RWPE2 (cell line): ENCODE measurements at places on chromosomes 5 and 9.

- DNase-seq, result no peak
Measured at GRCh38 chr9:134440636-134441226, 114.5 kb downstream of the RXRA start.

DNA sequence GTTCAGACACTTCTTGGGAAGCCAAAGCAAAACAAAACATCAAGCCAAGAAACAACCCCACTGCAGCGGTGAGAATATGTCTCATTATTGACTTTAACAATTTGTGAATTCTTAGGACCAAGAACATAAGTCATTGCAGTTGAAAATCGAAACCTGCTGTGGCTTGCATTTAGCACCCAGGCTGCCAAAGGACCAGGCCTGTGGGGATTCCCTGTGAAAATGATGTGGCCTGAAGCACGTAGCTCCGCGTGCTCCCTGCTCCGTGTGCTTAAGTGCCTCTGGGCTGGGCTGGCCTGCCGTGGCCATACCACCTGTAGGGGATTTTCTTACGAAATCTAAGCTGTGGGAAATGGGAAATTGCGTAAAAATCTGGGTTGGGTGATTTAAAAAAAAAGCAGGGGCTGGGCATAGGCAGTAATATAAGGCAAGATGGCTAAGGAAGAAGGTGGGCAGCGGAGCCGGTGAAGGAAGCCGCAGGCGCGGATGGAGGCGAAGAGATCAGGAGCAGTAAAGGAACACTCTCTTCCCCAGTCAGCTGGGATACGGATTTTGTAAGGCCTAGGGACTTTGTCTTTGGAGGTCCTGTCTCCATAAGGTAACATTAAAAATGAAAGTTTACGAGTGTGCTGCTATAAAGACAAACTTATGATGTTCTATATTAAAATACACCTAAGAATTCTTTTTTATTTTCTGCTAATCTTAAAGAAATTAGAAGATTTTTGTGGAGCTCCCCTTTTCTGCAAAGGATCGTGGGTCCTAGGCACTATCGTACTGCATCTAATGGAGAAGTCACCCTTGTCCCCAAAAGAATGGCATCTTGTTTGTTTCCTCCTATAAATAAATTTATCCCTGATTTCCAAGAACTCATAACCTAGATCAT lies 189.6 kb upstream of the SEMA6A start:
- DNase-seq, result peak; percentile 83

DNA sequence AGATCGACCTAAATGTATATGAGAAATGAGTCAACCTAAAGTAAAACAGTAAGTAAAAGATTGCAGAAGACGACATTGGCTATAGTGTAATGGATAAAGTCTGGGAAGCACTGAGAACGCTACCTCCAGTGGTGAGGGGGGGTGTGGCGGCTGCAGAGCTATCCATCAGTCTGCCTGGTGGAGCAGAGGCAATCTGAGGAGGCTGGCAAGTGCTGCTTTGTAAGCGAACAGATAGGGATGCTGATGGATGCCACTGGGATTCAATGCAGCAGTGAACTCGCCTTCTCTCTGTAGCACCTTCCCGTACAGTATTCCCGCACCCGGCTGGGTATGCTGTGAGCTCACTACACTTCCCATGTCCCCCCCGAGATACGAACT lies 261.5 kb downstream of the NSG2 start:
- no peak for DNase-seq

DNA sequence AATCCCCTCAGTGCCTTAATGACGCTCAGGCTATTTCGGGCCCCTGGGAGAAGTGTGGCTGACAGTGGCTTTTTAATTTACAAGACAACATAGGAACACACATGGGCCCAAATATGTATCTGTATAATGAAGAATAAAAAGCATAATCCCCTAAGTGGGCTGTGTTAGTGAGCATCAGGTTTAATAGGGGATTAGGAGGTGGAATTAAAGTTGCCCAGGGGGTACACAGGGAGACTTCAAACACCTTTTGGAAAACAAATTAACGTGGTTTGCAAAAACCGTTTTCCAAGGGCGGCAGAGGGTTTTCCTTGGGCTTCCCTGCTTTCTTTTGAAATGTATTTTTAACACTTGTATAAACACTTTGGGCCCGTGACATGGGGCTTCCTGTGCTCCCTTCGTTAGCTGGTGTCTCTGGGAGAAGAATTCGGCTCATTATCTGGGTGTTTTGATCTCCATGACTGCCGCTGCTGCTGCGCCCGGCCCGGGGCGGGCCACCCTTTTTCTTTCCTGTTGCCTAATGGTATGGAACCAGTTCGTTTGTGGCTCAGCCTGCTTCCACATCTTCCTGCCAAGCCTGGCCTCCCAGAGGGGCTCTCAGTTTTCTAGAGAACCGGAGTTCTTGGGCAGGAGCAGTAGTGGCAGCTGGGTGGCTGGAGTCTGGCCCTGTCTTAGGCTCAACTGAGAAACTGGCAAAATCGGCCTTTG lies 173.0 kb downstream of the MACROH2A1 start:
- peak; percentile 40 for DNase-seq

DNA sequence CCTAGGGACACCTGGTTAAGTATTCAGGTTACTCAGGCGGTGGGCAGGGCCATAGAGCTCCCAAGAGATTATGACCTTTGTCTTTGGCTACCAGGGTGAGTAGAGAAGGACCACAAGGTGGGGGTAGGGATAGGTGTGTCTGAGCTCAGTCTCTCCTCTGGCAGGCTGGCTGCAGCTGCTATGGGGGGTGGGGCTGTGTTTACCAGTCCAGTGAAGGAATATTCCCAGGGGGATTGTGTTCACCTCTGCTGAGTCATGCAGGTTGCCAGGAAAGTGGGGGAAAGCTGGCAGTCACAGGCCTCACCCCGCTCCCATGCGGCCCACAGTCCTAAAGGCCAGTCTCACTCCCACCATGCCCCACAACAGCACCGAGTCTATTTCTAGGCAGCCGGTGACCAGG lies 53.6 kb upstream of the POU5F2 start:
- DNase-seq, result no peak

DNA sequence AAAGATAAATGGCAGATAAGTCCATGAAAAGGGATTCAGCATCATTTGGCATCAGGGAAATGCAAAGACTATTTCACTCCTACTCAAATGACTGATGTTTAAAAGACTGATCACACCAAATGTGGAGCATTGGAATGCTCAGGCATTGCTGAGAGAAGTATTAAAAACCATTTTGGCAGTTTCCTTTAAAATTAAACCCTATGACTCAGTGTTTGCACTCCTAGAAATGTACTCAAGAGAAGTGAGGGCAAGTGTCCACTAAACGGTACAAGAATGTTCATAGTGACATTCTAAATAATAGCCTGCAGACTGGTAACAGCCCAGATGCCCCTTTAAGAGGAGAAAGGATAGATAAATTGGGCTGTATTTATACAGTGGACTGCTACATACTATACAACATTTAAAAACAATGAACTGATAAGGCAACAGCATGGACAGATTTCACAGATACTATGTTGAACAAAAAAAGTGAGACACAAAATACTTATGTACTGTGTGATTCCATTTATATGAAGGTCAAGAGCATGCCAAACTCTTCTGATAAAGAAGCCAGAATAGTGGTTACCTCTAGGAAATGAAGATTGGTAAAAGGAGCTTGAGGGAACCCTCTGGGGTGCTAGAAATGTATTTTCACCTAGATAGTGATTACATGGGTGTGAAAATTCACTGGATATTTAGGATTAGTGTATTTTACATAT lies 24.6 kb downstream of the APC start:
- DNase-seq, result no peak

DNA sequence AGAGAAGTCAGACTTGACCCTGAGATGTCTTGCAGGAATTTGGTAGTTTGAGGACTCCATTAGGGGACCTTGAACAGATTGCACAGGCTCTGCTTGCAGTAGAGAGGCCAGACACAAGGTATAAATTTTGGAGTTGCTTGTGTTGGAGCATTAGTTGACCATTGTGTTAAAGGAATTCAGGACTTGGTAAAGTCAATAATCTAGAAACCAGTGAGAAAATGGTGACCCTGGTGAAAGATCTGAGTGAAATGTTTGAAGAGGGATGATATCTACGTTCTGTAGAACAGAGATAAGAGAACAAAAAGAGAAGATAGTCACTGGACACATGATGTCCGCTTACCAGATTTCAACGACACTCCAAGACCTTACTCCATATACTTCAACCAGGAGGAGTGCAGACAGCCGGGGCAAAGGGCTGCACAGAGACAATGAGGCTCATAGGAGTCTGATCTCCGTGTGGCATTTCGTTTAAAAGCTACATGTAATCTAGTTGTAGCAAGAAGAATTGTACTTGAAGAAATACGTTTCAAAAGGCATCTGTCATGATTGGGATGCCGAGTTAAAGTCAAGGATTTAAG lies 13.2 kb downstream of the DNAJC25 start:
- DNase-seq, result no peak

GRCh38 chr5:61625681-61626621 lies 293.9 kb downstream of the ZSWIM6 start:
- peak; percentile 70 for DNase-seq

- no peak for DNase-seq
Measured at GRCh38 chr9:107322643-107323042, 39.6 kb downstream of the RAD23B start.

DNA sequence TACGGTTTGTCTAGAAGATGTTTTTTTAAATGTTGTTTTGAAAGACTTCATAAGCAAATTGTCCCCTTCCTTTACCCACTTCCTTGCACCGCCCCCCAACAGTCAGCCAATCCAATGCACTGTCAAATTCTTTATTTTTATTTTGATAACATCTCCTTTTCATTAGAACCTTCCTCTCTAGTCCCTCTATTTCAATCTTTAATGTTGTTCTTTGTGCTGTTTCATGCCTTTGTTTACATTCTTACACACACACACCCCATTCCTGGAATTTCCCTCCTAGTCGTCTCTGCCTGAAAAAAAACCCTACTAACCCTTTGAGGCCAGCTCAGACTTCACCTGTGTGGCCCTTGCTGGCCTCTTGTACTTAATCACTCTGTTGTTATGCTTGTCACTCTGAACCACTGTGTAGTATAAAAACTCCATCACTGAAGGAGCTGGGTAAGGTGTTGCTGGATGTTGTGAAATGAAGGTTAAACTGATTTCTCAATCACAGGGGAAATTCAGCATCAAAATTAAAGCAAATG lies 133.4 kb downstream of the UGCG start:
- peak; percentile 77 for DNase-seq

- DNase-seq, result no peak
Measured at GRCh38 chr5:142994218-142994617, 224.0 kb downstream of the ARHGAP26 start.

DNA sequence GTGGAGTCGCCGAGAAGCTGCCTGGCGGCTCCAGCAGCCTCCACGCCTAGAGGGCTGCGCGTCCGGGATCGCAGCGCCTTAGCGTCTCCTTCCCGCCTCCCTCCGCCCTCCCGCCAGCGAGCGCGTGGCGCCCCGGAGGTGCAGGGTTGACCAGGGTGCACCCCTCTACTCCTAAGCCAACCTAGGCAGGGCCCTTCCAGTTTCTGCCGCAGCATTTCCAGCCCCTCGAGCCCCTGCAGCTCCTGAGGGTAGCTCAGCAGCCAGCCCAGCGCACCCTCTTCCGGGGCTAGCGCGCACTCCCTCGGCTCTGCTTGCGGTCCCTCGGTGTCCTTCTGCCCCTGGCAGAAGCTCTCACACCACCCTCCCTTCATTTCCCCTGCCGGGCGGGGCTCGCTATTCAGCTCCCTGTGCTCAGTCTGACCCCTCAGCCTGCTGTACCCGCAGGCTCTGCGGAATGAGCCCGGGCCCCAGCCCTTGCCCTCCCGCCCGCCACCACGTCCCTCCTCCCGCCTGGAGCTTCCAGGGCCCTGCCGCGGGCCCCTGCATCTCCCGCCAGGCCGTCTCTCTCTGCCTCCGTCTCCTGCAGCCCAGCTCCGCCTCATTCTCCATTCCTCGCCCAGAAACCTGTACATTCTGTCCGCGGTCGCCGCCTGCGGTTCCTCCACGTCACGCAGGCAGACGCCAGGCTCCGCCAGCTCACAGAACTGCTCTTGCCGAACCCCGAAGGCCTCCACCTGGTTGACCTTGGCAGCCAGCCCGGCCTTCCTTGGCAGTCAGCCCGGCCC lies 61.8 kb downstream of the SPATA31C2 start:
- DNase-seq, result peak; percentile 91

- no peak for DNase-seq
Measured at GRCh38 chr5:32042551-32042961, 131.6 kb downstream of the GOLPH3 start.

GRCh38 chr5:77131361-77131760 lies 44.3 kb upstream of the ZBED3 start:
- no peak for DNase-seq

DNA sequence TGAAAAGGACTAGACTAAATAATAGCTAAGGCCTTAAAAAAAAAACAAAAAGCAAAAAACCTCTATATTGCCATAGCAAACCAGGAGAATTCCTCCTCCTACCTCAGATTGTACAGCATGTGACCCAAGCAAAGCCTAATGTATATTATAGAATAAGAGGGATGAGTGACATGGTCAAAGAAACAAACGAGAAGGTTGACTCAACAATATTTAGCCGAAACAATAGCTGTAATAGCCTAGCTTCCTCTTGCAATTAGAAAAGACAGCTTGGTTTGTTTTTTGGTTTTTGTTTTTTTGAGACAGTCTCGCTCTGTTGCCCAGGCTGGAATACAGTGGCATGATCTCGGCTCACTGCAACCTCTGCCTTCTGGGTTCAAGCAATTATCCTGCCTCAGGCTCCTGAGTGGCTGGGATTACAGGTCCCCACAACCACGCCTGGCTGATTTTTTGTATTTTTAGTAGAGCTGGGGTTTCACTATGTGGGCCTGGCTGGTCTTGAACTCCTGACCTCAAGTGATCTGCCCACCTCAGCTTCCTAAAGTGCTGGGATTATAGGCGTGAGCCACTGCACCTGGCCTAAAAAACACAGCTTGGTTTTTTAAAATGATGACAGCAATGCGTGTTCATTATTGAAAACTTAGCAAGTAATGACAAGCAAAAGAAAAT lies 5.6 kb downstream of the NLN start:
- DNase-seq, result no peak

DNA sequence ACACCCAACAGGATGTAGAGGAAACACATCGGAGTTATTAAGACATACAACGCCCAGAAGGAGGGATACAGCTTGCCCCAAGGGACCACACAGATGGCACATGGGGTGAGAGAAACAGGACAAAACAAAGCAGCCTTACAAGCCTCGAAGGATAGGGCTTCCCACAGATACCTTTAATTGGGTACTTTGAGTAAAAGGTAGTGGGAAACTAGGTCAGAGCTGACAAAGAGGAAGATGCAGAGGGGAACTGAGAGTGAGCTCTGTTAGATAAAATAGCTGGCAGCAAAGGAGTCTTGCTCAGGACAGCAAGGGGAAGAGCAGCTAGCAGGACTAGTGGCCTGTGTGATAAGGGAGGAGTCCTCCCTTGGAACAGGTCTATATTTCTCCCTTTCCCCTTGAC lies 48.2 kb downstream of the OTP start:
- DNase-seq, result no peak

- no peak for DNase-seq
Measured at GRCh38 chr9:114784721-114785279, 21.0 kb downstream of the TNFSF15 start.

DNA sequence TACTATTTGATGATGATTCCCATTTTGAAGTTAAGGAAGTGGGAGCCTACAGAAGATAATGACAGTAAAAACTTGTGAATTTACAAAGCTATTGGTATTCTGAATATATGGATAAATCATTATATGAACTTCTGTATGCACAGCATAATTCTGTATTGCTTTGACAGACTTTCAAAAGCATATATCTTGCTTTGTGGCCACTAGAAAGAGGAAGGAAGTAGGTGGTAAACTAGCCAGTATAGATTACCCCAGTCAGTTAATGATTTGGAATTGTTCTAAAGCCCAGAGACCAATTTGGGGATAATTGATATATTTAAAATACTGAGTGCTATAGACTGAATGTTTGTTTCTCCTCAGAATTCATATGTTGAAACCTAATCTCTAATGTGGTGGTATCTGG lies 53.0 kb downstream of the NR2F1 start:
- DNase-seq, result no peak
